Naive B cell (primary cell): ENCODE measurements at places on chromosomes 5 and 9. TPM values are rescaled to one million over a fixed set of nuclear protein-coding genes. Genes with fewer than 3 reads are reported as not detected.

DNA sequence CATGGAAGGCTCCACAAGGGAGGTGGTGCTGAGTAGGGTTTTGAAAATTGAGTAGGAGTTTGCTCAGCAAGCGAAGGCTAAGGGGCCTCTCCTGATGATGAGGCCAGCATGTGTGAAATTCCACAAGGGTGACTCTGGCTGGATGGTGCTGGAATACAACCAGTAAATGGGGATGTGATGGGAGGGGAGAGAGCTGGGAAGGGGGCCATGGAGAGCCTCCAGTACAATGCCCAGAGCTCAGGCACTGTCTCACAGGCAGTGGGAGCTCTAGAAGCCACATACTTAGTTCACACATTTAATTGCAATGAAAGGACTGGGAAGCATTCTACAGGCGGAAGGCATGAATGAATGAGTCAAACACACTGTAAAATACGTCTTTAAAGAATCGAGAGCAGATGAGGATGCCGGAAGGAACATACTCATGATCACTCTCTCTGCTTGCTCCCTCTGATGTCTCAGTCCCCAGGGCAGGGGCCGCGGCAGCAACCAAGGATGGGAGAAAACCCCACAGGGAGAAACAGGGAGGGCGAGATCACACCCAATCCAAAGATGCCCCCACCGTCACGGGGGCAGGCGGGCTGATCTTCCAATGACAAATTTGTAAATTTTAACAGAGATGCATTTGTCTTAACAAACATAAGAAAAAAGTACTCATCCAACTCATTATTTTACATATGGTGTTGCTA is 261.0 kb downstream of the NSG2 start:
- DNase-seq, result no peak

- DNase-seq, result no peak
Observed at GRCh38 chr9:111630182-111630963, 761 bp upstream of the DNAJC25 start.

- no peak for DNase-seq
Observed at GRCh38 chr9:77647267-77648233, 572 bp downstream of the GNA14 start.

DNA sequence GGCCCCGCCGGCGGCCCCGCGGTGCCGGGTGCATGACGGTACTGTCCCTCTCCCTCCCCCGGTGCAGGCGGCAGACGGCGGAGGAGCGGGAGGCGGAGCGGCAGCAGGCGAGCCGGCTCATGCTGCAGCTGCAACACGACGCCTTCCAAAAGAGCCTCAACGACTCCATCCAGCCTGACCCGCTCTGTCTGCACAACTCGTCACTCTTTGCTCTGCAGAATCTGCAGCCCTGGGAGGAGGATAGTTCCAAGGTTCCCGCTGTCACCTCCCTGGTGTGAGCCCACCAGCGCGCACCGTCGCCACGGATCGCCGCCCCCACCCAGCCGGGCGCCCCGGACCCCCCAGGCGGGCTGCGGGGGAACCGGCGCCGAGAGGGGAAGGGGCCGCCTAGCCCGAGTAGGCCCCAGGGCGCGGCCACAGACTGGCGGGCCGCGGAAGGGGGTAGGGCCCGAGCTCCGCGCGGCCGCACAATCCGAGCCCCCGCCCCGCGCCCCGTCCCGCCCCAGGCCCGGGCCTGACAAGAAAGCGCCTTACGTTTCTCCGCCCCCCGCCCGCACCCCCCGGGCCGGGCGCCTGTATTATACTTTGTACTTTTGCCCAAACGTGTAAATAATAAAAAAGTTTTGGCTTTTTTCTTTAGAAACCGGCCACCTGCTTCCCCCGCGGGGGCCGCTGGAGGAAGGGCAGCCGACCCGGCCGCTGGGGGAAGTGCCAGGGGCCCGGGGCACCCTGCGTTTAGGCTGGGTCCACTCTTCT is 2.5 kb downstream of the TLX3 start:
- no peak for DNase-seq

DNA sequence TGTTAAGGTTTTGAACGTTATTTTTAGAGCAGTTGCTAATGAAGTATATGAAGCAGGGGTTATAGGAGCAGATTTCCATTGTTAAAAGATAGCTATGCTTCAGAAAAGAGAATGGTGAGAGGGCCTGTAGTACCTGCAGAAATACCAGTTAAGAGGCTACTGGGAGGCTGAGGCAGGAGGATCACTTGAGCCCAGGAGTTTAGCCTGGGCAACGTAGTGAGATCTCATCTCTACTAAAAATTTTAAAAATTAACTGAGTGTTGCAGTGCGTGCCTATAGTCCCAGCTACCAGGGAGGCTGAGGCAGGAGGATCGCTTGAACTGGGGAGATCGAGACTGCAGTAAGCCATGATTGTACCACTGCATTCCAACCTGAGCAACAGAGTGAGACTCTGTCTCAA is 148.8 kb downstream of the ZCCHC7 start:
- no peak for DNase-seq

DNA sequence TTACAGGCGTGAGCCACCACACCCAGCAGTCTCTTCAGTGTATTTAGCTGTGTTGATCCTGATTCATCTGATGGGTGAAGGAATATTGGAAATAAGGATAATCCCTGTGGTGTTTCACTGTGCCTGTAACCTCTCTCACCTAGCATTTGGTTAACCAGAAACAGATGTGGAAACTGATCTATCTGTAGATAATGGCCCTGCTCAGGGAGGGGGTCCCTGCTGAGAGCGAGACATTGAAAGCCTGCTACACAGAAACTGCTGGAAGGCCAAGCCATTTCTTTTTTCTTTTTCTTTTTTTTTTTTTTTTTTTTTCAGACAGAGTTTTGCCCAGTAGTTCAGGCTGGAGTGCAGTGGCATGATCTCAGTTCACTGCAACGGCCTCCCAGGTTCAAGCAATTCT is 28.4 kb downstream of the QRFP start:
- DNase-seq, result no peak

DNA sequence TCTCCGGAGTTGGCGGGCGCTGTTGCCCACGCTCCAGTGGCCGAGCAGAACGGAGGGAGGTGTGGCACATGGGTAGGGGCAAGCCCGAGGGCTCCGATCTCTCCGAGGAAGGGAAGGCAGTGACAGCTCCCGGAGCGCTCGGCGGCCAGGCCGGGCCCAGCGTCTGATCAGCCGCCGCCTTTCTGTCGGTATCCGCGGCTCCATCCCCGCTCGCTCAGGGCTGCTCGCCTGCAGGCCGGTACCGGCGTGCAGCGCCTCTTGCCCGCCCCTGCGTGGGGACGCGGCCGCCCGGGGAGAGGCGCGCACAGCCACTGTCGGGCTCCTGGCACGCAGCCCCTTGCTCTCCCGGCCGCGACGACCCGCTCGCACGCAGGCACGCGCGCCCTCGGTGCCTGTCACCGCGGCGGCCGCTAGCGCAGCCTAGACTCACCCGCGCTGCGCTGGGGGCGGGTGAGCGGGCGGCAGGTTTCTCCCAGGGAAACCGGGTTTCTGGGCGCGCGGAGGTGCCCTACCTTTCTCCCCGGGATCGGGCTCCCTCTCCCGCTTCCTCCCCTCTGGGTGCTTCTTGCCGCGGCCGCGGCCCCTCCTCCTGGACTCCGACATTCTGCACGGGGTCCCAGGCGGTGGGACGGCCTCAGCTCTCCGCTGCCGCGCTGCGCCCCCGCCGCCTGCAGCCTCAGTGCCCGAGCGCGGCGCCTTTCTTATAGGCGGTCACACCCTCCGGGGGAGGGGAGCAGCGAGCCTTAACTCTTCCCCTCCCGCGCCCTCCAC is 108.4 kb downstream of the PSD2 start:
- no peak for DNase-seq

GRCh38 chr9:95297760-95298159 is 19.7 kb downstream of the FANCC start:
- no peak for DNase-seq

DNA sequence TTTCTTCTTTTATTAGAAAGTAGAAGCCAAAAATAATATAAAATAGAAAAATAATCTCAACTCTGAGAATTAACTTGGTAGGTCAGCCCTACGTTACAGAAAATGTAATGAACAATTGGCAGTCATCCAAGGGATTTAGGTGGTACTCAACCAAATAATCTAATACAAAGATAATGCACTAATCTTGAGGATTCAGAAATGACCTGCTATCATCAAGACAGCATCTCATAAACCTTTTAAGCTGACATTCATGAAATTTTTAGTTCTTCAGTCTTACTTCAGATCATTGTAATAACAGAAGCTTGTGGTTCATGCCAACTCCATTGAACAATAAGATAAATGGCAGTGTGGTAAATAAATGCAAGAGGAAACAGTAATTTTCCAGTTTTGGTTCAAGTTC is 1058.0 kb downstream of the MAT2B start:
- DNase-seq, result no peak

- no peak for DNase-seq
Observed at GRCh38 chr9:27589462-27589861, 16.2 kb upstream of the C9orf72 start.

- DNase-seq, result no peak
Observed at GRCh38 chr9:98964911-98965336, 21.2 kb downstream of the COL15A1 start.

SETD9 gene
- polyA plus RNA-seq, result 10.2 TPM

FAF2 gene
- polyA plus RNA-seq, result 14.8 TPM

RIC1 gene
- 10.7 TPM for polyA plus RNA-seq

CCL21 gene
- polyA plus RNA-seq, result not detected

SPATA31D1 gene
- not detected for polyA plus RNA-seq

SMIM33 gene
- polyA plus RNA-seq, result not detected

ACTBL2 gene
- polyA plus RNA-seq, result not detected

NRARP gene
- not detected for polyA plus RNA-seq
